GM12878 (cell line): ENCODE measurements at places on chromosomes 2 and 18.

DNA sequence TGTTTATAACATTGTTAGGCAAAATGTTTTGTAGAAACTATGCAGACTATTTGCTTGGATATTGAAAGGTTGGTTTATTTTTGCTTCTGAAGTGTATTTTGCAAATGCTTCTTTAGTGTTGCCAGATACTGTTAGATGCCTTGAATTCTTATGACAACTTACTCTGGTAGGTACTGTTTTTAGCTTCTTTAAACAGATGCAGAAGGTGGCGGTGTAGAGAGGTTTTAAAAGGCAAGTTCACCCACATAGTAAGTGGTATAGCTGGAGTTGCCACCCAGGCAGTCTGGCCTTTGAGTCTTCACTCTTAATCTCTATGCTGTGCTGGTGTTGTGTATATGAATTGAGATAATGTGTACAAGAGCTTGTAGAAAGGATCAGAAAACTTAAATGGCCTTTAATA lies 3.6 kb downstream of the PCYOX1 start:
- DNase-seq = no peak

GRCh38 chr2:23100406-23100805 lies 284.6 kb upstream of the KLHL29 start:
- no peak for DNase-seq

- no peak for DNase-seq
Measured at GRCh38 chr2:238399094-238399493, 27.6 kb upstream of the ASB1 start.

DNA sequence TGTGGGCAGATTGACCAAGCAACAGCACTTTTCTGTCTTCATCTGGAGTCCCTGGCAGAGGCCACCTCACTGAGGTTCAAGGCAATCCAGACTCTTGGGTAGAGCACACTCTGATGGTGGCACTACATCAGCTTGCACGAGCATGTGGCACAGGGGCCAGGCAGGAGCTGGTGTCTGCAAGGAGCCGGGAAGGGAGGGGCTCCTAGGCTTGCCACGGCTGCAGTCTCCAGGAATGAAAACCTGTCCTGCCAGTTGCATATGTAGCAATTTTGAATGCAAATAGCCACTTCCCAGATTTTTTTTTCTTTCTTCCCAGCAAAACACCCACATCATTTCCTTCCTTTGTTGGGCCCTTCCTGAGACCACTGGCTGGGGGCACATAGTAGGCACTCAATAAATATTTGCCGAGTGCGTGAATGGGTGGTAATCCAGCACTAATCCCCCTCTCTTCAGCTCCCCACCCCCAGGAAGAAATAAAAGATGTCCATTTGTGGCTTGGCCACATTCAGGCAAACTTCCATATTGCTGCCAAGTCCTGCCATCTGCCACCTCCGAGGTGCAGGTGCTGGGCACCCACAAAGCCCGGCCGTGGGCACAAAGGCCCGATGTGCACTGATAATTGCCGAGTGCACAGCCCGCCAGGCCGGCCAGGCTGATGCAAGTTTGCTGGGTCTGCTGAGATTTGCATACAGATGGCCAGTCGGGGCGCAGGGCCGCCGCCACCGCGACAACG lies 72.4 kb downstream of the MYCN start:
- no peak for DNase-seq

- DNase-seq = no peak
Measured at GRCh38 chr2:83115155-83115554, 1343.9 kb downstream of the SUCLG1 start.

- DNase-seq = no peak
Measured at GRCh38 chr2:82055846-82056245, 1751.3 kb upstream of the LRRTM1 start.

DNA sequence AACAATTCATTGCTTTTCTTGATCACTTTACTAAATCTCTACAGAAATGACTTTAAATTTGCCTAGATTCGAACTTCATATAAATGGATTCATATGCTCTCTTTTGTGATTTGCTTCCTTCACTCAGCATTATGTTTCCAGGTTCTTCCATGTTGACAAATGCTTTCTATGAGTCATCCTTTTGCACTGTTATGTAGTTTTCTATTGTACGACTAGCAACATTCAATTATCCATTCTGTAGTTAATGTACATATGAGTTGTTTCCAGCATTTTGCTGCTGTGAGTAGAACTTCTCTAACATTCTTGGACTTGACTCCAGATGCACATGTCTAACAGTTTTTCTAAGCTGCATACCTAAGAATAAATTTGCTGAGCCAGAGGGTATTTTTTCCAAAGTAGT lies 66.5 kb upstream of the NEUROD1 start:
- no peak for DNase-seq

- DNase-seq = no peak
Measured at GRCh38 chr2:118750959-118751565, 96.4 kb downstream of the EN1 start.

DNA sequence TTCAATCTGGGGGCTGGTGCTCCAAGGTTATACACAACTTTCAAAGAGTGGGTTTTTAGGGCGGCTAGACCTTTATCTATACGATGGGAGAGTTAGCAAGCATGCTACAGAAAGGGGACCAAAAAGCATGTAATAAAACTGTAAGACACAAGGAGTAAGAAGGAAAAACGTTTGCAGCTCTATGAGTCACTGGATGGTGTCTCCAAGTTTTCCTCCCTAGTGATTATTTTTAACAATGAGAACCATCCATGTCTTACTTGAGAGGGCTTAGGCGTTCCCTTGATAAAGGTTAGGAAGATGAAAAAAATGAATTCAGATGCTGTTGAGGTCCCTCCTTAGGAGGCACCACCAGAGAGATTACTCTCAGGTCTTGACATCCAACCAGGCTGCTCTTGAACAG lies 75.9 kb downstream of the HRH4 start:
- DNase-seq = no peak

- no peak for DNase-seq
Measured at GRCh38 chr2:57973621-57974186, 72.9 kb upstream of the VRK2 start.

DNA sequence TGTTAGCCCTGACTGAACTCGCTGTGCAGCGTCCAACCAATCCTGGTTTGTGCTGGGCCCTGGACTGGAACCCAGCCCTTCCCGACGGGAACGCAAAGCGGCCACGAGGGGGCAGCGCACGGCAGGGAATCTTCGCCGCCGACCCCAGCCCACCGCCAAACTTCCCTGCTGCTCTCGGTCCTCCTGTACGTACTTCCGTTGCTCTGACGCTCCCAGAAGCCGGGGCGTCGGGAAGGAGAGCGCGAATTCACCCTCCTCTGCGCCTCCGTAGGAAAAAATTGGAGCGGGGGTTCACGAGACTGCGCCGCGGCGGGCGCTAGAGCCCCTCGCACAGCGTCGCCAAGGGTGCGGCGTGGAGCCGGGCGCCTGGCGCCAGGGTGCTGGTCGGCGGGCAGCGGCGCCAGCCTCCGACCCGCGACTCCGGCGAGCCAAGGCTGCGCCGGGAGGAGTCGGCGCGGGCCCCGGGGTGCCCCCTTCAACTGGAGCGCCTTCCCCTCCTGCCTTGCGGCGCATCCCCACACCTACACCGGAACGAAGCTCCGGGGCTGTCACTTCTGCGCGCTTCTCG lies 873 bp upstream of the SH3RF3 start:
- no peak for DNase-seq

DNA sequence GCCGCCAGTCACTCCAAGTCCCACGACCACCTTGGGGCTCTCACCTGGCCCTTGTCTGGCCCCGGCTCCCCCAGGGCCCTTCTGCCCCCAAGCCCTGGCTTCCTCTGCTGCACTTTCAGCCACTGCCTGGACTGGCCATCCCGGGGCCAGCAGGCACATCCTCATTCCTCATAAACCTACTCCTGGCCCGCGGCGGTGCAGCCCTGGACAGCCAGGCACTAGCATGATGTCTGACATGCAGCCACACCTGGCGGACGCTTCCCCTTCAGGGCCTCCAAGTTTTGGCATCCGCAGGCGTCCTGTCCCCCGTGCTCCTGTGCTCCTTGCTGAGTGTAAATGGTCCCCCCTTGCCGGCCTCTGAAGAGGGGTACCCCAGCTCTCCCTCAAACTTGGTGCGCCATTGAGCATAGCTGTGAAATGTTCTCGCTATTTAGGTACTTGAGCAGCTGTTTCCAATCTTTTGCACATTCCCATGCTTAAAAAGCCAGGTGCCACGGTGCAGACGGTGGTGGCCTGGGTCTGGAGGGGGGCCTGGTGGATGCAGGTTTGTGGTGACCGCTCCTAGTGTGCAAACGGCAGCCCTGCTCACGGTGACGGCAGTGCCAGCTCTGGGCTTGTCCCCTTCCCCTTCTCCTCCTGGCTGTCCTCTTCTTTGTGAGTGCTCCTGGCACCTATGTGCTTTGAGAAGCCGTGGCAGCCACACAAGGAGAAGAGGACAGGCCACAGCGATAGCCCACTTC lies 123.8 kb downstream of the MBP start:
- no peak for DNase-seq

DNA sequence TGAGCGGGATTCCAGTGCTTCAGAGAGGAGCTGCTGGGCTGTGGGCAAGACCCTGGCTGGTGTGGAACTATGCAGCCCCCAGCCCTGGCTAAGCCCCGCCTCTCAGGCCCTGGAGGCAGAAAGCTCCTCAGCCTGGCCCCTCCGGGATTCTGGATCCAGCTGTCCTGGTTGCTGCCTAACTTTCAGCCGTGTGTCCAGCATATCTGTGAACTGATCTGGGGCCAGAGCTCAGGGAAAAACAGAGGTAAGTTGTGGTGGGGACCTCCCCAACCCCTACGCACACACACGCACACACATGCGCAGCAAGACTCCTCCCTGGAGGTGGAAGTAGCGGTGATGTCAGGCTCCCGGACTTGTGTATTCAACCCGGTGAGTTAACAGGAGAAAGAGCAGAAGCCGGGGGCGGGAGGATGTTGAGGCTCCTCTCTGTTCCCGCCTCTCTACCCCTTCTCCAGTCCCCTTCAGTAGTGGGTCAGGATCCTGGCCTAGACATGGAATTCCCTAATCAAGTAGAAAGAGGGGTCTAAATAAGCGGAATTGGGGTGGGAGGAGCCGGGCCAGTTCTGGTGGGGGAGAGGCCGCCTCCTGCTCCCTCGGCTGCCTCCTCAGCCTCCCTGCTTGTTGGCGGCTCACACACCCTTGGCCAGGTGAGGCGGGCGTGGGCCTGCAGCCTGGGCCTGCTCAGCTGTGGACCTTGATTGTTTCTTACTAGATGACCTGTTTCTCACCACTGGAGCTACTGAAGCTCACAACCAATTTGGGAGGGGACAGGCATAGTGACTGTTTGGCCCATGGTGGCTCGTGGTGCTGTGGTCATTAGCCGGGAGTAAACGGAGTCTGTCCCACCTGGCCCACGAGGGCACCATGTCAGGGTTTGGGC lies 33.4 kb downstream of the SIX2 start:
- DNase-seq = no peak

DNA sequence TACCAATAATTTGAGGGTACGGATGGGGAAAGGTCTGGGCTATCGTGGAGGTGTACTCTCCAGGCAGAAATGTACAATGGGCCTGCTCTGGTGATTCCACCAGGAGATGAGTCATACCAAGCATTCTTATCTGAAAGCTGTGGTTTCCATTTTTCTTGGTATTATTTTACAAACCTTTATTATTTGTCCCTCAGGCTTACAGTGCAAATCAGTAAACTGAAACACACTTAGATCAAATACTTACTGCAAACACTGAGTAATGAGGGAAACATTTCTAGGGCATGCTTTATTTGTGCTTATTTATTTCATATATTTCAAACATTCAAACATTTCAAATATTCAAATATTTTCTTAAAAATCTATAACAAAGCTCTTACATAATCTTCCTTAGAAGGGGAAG lies 319.8 kb downstream of the RND3 start:
- peak; percentile 30 for DNase-seq

GRCh38 chr18:57440331-57441070 lies 5.3 kb downstream of the ONECUT2 start:
- DNase-seq = no peak

- no peak for DNase-seq
Measured at GRCh38 chr2:187419808-187420207, 28.2 kb downstream of the CALCRL start.

DNA sequence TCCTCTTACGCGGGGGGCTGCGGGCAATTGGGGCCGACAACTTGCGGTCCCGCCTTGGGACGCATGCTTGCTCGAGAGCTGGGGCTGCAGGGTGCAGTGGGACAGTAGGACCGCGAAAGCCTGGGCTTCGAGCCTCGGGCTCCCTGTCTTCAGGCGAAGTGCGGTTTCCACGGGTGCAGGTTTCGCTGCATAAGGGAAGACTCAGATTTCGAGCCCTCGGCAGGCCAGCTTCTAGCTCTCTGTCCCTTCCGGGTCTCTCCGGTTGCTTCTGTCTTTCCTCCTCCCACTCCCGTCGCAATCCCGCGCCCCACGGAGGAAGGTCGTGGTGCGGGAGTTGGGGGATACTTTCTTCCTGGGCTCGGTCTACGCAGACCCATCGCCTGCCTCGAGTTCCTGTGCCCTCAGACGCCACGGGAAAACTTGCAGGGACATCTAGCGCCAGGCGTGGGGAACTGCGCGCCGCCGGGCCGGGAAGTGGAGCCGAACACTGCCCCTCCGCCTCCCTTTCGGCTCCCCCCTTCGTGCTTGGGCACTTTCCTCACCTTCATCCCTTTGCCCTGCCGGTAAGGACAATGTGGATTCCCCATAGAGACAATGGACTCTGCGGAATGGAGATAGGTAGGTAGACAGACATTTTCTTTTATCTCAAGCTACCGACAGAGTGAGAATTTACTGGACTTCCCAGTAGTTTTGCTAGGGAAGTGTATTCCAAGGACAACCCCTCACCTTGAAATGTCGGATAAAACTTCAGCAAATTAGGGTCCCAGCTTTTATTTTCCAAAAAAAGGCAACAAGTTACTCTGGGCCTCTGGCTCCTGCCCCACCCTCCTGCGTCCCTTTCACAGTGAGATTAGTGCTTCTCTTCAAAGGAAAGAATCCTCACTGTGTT lies 4.2 kb upstream of the HOXD13 start:
- DNase-seq = no peak

- DNase-seq = no peak
Measured at GRCh38 chr18:11320986-11321385, 171.6 kb upstream of the PIEZO2 start.

DNA sequence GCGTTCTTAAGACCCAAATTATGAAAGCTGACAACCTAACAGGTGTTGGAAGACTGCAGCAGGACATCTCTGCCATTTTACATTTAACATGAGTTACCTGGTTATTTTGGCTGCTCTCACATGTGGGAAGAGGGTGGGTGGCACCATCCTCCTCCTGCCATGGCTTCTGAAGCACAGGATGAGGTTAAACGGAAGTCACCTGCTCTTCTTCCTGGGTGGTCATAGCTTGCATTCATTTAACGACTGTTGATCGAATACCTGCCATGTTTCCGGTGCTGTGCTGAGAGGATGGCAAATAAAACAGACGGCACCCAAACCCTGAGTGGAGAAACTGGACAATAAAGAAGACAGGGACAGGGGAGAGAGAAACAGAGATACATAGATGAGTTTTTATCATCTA lies 118.0 kb downstream of the RHBDD1 start:
- no peak for DNase-seq

DNA sequence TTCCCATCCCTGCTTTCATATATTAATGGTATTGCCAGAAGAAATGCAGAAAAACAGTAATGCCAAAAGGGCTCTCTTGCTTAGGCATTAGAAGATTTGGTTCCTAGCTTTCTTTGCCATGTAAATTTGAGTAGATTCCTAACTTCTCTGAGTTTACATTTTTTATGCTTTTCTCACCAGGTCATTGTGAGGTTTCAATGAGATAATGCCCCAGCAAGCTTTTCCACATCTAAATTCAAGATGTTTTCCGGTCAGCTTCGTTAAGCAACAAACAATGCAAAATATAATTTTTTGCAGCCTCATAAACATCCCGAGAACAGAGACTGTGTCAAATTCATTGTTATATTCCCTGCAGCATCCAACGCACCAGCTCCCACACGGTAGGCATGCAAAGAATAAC lies 44.9 kb downstream of the NCKAP5 start:
- DNase-seq = no peak
